ENCODE measurements at places on chromosomes 16 and 17. TPM values are rescaled to one million over a fixed set of nuclear protein-coding genes. Genes with fewer than 3 reads are reported as not detected.

DNA sequence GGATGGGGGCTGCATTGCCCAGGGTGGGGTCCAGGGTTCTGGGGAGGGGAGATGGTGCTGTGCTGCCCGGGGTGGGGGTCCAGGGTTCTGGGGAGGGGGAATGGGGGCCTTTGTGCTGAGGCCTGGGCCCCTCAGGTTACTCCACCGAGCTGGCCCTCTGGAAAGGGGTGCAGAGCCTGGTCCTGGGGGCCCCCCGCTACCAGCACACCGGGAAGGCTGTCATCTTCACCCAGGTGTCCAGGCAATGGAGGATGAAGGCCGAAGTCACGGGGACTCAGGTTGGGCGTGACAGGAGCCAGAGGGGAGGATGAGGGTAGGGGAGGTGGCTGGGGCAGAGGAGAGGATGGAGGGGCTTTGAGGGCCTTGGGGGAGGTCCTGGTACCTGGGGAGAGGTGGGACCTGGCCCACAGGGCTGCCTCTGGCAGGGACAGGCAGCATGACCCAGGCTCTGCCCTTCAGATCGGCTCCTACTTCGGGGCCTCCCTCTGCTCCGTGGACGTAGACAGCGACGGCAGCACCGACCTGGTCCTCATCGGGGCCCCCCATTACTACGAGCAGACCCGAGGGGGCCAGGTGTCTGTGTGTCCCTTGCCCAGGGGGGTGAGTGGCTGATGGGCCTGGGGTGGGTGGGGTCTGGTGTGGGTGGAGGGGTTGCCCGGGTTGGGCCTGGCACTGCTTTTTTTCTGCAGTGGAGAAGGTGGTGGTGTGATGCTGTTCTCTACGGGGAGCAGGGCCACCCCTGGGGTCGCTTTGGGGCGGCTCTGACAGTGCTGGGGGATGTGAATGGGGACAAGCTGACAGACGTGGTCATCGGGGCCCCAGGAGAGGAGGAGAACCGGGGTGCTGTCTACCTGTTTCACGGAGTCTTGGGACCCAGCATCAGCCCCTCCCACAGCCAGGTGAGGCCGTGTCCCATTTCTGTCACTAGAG lies 7.8 kb downstream of the ITGAX start:
- no peak for DNase-seq
- no peaks in the 10 kb centered on the region for H3K4me1 ChIP-seq
- H3K27ac ChIP-seq: no peak overlapping the region
- H3K36me3 ChIP-seq: no peaks in the 10 kb centered on the region

DNA sequence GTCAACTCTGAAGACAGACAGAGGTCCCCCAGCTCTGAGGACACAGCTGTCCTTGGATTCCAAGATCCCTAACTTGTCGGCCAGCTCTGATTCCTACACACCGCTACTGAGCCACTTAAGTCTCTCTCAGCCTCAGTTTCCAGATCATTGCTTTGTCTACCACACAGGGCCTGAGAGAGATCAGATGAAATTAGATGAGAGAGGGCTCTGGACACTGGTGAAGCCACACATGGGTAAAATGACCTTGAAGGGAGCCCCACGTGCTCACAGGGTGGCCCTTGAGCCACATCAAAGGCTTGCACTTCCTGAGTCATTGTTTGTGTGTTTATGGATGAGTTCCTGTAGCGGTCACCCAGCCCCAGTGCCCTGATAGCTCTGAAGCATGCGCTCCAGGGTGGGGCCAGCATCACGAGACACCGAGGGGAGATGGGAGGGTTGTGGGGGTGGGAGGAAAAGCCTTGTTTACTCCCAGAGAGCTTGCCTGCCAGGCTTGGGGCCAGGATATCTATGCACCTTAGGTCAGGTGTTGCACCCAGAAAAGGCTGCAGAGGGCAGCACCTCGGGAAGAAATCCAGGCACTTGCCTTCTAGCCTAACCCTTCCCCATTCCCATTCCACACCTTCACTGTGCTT lies 32.7 kb upstream of the SLC6A2 start:
- no peaks in the 10 kb centered on the region for H3K4me1 ChIP-seq
- no peak overlapping the region for H3K4me3 ChIP-seq
- no peaks in the 10 kb centered on the region for H3K36me3 ChIP-seq
- no peak for DNase-seq
- peaks cover 4% of the 10 kb centered on the region for H3K27me3 ChIP-seq

DNA sequence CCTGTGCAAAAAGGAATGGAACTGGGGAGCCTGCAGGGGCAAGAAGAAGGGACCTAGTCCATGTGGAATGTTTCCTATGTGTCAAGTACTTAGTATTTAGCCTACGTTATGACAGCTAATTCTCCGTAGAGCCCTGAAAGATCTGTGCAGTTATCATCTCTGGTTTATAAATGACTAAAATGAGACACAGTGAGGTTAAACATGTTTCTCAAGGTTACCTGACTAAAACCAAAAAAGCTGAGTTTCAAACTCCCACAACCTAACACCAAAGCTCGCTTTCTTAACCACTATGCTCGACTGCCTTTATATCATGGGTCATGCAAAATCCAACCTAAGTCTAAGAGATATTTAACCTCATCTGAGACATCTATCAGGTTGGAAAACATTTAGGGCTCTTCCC lies 53.3 kb upstream of the CCL2 start:
- no peak for DNase-seq
- peaks cover 7% of the 10 kb centered on the region for H3K27me3 ChIP-seq
- H3K4me3 ChIP-seq: no peak overlapping the region
- H3K4me1 ChIP-seq: peaks cover 3% of the 10 kb centered on the region
- no peaks in the 10 kb centered on the region for H3K36me3 ChIP-seq
- no peak overlapping the region for H3K27ac ChIP-seq

GRCh38 chr16:83995754-83996153 lies 27.7 kb downstream of the NECAB2 start:
- H3K4me1 ChIP-seq: no peaks in the 10 kb centered on the region
- H3K4me3 ChIP-seq: no peak overlapping the region
- H3K36me3 ChIP-seq: no peaks in the 10 kb centered on the region

- H3K4me1 ChIP-seq: peaks cover 45% of the 10 kb centered on the region
- H3K27me3 ChIP-seq: no peaks in the 10 kb centered on the region
- peak; percentile 79 for DNase-seq
- H3K36me3 ChIP-seq: peaks cover 5% of the 10 kb centered on the region
- H3K4me3 ChIP-seq: no peak overlapping the region
Measured at GRCh38 chr17:78875363-78876093, 27.5 kb downstream of the CEP295NL start.

DNA sequence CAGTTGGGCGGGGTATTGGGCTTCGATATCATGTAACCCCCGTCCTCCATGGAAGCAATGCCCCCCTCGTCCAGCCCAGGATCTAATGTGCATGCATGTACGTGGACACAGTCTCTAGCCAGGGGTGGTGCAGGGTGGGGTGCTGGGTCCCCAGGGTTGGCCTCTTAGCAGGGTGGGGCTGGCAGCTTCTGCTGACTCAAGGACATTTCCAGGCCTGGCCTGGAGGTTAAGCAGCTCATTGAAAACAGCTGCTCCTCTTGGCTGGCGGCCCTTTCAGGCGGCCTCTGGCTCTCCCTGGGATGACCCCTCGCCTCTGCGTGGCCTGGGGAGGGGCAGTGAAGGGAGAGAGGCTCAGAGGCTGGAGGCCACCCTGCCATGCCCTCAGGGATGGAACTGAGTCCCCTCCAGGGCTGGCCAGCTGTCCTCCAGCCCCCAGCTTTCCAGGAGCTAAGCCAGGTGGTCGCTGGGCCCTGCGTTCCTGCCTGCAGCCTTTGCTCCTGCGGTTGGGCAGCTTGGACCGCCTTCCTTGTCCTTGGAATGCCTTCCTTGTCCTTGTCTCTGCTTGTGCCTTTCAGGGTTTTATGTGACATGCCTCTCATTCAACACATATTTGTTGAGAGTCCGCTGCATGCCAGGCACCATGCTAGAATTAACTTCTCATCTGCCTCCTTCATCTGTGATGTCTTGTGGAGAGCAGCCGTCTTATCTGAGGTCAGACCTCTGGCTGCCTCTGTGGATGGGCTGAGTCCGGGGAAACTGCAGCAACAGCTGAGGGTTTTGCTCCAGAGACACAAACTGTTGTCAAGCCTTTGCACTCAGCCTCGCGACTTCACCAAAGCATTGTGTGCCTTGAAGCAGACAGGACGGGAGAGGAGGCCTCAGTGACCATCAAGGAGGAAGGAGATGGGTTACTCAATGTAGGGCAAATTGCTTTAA lies 26.6 kb downstream of the MRC2 start:
- H3K27me3 ChIP-seq: no peaks in the 10 kb centered on the region
- H3K4me1 ChIP-seq: peaks cover 16% of the 10 kb centered on the region
- DNase-seq: no peak
- no peak overlapping the region for H3K27ac ChIP-seq
- no peak overlapping the region for H3K4me3 ChIP-seq

DNA sequence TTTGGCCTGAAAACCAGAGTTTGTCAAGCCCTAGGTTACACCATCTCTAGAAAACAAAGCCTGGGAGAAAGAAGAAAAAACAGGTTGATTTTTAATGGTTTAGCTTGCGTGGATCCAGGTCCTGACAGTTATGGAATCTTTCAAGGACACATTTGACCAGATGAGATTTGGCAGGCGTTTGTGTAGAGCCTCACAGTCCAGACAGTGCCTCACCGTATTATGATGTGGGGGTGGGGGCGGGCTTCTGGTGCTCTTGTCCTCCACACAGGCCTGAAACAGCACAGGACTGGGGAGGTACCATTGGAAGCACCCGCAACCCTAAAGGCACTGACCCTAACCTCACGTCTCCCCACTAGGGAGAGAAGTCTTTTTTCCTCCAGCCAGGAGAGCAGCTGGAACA lies 19.6 kb downstream of the MVP start:
- H3K4me1 ChIP-seq: no peaks in the 10 kb centered on the region
- H3K4me3 ChIP-seq: no peak overlapping the region
- no peak for DNase-seq
- no peaks in the 10 kb centered on the region for H3K36me3 ChIP-seq
- H3K27me3 ChIP-seq: no peaks in the 10 kb centered on the region

DNA sequence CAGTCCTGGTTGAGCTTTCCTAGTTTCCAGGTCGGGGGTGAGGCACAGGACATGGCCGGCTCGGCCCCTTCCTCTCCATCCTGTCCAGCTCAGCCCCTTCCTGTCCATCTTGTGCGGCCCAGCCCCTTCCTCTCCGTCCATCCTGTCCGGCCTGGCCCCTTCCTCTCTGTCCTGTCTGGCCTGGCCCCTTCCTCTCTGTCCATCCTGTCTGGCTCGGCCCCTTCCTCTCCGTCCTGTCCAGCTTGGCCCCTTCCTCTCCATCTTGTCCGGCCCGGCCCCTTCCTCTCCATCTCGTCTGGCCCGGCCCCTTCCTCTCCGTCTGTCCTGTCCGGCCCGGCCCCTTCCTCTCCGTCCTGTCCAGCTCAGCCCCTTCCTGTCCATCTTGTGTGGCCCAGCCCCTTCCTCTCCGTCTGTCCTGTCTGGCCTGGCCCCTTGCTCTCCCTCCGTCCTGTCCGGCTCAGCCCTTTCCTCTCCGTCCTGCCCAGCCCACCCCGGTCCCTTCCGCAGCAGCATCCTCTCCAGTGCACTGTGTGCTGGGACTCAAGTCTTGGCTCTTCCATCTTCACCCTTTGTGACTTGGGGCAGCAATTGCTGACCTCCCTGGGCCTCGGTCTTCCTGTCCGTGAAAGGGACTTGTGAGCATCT lies 5.5 kb upstream of the ZNF750 start:
- peak overlapping the region; percentile 84 for H3K27ac ChIP-seq
- no peaks in the 10 kb centered on the region for H3K27me3 ChIP-seq
- peaks cover 32% of the 10 kb centered on the region for H3K4me1 ChIP-seq
- peak overlapping the region; percentile 95 for H3K4me3 ChIP-seq
- peak; percentile 95 for DNase-seq

- no peaks in the 10 kb centered on the region for H3K27me3 ChIP-seq
- peak overlapping the region; percentile 29 for H3K4me3 ChIP-seq
- peaks cover 9% of the 10 kb centered on the region for H3K4me1 ChIP-seq
- peak; percentile 51 for DNase-seq
- peak overlapping the region; percentile 5 for H3K27ac ChIP-seq
Measured at GRCh38 chr17:42111871-42112551, 503 bp downstream of the DHX58 start.

DNA sequence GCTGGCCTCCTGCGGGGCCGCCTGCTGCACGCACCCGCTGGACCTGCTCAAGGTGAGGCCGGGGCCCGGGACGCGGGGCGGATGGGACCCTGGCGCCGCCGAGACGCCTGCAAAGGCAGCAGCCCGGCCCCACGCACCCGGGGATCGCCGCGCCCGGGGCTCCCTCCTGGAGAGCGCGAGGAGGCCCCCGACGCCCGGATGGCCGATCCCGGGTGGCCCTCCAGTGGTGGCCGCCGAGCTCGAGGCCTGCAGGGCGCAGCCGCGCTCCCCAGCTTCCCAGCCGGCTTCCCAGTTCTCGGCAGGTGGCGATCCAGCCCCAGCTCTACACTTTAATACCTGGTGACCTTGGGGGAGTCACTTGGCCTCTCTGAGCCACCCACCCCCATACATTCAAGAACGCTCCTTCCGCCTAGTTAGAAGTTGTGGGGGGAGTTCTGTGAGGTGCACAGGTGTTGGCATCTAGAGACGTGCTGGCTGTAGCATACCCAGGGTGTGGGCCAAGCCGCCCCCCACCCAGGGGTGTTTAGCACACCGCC lies 452 bp downstream of the SLC25A10 start:
- H3K36me3 ChIP-seq: no peaks in the 10 kb centered on the region
- DNase-seq: no peak
- no peak overlapping the region for H3K27ac ChIP-seq
- H3K27me3 ChIP-seq: no peaks in the 10 kb centered on the region
- peaks cover 18% of the 10 kb centered on the region for H3K4me1 ChIP-seq

DNA sequence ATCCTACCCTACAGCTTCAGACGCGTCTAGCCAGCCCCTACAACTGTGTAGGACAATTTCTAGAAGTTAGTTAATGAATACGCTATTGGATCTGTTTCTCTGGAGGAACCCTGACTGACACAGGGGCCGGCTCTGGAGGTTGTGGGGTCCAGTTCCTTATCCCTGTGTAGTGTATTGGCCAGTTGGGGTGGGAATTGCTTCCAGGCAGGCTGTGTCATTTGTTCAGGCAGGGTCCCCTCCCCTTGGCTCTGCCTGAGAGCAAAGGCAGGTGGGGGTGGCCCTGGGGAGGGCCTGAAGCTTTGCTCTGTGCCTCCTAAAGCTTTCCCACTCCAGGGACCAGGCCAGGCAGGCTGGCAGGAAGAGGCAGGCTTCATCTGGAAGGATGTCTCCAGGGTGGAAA lies 11.7 kb upstream of the CETP start:
- peaks cover 5% of the 10 kb centered on the region for H3K36me3 ChIP-seq
- no peak for DNase-seq
- H3K4me3 ChIP-seq: no peak overlapping the region
- no peaks in the 10 kb centered on the region for H3K27me3 ChIP-seq

DNA sequence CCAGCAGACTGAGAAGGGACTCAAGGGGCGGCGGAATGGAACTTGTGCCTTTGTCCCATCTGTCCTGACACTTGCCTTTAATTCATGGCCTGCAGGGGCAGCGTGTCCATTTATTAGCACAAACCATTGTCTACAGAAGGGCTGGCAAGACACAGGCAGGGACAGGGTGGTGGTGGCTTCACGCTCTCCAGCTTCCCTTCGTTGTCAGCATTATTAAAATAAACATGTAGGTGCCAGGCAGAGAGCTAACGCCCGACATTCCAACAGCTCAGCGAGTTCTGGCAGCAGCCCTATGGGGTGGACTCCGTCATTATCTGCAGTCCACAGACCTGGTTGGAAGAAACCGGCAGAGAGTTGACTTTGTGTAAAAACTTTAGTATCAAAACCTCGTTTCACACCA lies 16.3 kb downstream of the DNAI2 start:
- no peaks in the 10 kb centered on the region for H3K36me3 ChIP-seq
- H3K4me3 ChIP-seq: no peak overlapping the region
- H3K27ac ChIP-seq: no peak overlapping the region
- no peak for DNase-seq
- H3K27me3 ChIP-seq: no peaks in the 10 kb centered on the region

GRCh38 chr17:50566886-50567285 lies 6.4 kb downstream of the CACNA1G start:
- no peaks in the 10 kb centered on the region for H3K4me1 ChIP-seq
- no peak overlapping the region for H3K27ac ChIP-seq
- H3K36me3 ChIP-seq: no peaks in the 10 kb centered on the region

The GPT2 gene
- 17.9 TPM for total RNA-seq

The KRT31 gene
- total RNA-seq: not detected

The PLA2G10 gene
- not detected for total RNA-seq

Data from endothelial cell of umbilical vein (primary cell).